ENCODE measurements at places on chromosomes 2 and 18. TPM values are rescaled to one million over a fixed set of nuclear protein-coding genes. Genes with fewer than 3 reads are reported as not detected.

GRCh38 chr2:96495982-96496629 is 9.1 kb downstream of the NEURL3 start:
- no peak for DNase-seq

- DNase-seq: no peak
Observed at GRCh38 chr2:25043241-25043867, 1.5 kb downstream of the EFR3B start.

DNA sequence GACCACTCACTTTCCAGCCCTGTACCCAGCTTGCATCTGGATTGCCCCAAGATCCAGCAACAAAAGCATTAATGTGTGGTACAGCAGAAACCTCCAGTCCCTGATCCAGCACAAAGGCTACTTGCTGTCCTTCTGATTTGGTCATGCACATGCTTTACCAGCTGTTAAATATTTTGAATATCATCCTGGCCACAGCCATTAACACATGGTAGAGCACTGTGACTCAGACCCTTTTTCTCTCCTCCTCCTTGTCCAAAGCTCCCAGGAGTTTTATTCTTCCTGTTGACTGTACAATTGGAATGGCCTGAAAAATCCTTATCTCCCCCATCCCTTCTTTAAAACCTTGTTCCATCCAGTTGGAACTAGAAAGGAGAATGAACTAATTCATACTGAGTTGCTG is 419.7 kb upstream of the TNP1 start:
- no peak for DNase-seq

DNA sequence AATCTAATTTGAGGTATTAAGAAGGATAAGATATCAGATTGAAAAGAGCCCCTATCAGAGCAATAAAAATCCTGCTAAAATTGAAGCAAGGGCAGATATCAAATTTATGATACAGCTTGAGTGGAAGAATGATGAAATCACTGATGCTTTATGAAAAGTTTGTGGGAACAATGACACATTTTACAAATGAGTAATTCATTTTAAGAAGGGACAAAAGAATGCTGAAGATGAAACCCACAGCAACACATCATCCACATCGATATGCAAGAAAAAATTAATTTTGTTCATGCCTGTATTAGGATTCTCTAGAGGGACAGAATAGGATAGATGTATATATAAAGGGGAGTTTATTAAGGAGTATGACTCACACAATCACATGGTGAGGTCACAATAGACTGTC is 355.6 kb upstream of the GYPC start:
- DNase-seq: no peak

Gene COL4A3
- total RNA-seq: 1.6 TPM

Gene ALPP
- not detected for total RNA-seq

DNA sequence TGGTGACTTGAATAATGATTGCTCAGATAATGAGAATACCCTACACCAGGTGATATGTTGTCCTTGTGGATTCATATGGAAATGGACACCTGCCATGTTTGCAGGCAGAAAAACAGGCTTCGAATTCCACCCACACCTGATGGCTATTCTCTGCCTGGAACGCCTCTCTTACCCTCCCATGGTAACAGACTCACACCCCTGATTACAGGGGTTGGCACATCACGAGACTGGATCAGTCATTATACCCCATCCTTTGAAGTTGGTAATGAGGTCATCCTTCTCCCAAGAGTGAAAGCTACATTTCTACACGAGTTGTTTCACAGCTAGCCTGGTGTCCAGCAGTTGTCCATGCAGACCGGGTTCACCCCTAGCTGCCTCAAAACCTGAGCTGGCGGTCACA is 71.4 kb upstream of the MBOAT2 start:
- no peak for DNase-seq

Gene PJVK
- total RNA-seq: 1.6 TPM

All from cardiac septum (tissue), 1 donor.